ENCODE measurements at places on chromosomes 13 and 19. TPM values are rescaled to one million over a fixed set of nuclear protein-coding genes. Genes with fewer than 3 reads are reported as not detected.

- DNase-seq: no peak
Observed at GRCh38 chr19:35577918-35578317, 8.1 kb upstream of the PMIS2 start.

GRCh38 chr13:99693852-99694611 is 192.8 kb downstream of the TM9SF2 start:
- DNase-seq: no peak

DNA sequence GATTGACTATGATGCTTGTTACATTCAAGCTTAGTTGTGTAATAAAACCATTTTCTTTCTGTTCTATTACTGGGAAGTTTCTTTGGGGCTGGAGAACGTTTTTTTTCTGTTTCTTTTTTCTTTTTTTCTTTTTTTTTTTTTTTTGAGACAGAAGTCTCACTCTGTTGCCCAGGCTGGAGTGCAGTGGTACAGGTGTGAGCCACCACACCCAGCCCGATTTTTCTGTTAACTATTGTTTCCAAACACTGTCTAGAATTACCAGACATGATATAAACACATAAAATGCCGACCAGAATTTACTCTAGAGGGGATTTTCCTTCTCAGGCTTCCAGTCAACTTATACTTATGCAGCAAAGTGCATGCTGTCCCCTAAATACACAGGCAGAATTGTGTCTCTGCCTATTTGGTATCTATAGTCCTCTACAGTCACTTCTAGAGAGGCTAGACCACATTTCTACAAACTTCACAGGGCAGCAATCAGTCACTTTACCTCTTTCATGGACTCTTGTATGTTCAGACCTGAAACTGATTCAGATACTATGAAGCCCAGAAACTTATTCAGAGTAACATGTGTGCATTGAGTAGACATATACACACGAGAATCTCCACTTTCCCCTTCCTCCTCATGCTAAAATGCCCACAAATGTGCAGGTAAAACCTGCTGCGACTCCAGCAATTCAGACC is 121.2 kb downstream of the ZNF737 start:
- DNase-seq: no peak

- no peak for DNase-seq
Observed at GRCh38 chr19:27828829-27829228, 1384.1 kb downstream of the UQCRFS1 start.

- peak; percentile 60 for DNase-seq
Observed at GRCh38 chr13:31204592-31204991, 4.8 kb downstream of the B3GLCT start.

GRCh38 chr13:61040181-61040580 is 375.5 kb downstream of the PCDH20 start:
- DNase-seq: no peak

- peak; percentile 73 for DNase-seq
Observed at GRCh38 chr13:97122381-97122996, 99.6 kb upstream of the MBNL2 start.

DNA sequence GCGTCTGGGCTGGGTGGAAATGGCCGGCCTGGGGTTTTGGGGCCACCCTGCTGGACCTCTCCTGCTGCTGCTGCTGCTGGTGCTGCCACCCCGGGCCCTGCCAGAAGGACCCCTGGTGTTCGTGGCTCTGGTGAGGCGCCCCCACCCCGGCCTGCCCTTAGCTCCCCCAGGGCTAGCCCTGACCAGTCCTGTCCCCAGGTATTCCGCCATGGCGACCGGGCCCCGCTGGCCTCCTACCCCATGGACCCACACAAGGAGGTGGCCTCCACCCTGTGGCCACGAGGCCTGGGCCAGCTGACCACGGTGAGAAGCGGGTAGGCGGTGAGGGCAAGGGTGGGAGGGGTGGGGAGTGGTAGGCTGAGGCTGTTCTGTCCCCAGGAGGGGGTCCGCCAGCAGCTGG is at the start of gene ACP4:
Gene ACP4 (plus strand): TSS at position 20 of the 400 bp plus-strand sequence. CDS start 0 bp downstream, at position 20.
- no peak for DNase-seq

GRCh38 chr13:108176685-108177274 is 38.6 kb downstream of the LIG4 start:
- peak; percentile 22 for DNase-seq

DNA sequence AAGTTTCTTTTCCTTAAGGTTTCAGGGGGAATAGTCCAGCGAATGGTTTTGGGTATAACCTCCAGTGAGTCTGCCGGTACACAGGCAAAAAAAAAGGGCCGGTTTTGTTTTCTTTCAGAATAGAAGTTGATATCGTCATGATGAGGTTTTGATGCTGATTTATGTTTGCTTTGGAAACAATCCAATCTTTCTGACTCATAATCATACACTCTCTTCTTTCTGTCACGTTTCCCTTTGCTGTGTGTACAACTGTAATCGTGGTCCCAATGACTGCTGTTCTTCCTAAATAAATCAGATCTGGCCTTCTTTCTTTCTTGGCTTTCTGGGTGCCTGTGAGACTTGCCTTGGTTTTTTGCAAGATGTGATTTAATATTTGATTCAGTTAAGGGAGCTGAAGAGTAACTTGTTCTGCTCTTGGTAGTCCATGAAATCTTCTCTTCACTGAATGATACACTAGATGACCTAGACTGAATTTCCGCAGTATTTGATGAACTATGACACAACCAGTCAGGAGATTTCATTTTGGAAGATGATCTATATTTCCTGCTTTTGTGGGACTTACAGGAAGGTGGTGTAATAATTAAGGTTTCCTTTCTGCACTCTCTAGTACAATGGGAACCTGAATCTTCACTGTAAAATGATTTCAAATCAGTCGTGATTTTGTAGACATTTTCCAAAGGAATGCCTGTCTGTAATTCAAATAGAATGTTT is 34.9 kb upstream of the METTL21C start:
- peak; percentile 78 for DNase-seq

- peak; percentile 70 for DNase-seq
Observed at GRCh38 chr13:43303033-43303729, 279.8 kb downstream of the DNAJC15 start.

DNA sequence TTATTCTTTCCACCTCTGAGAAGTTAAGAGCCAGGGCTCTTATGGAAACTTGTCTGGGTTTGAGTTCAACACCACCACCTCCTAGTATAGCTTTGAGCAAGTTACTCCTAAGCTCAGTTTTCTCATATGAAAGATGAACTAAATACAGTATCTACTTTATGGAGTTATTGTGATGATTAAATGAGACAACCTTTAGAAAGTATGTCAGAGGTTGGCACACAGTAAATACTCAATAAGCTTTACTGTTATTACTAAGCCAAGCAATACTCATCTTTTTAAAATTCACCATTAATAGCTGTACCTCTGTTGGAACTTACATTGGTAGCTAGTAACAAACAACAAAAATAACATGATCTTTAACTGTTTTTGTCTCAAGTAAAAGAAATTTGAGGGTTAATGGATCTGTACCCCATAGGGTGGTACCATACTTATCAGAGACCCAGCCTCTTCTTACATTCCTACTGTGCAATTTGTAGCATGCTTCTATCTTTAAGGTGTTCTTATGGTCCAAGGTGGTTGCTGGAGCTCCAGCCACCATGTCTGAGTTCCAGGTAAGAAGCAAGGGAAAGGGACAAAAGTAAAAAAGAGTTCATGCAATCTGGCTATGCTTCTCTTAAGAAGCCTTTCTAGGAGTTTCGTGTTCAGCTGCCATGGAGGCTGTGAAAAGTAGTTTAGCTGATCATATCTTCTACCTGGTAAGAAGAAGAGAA is 24.1 kb upstream of the NDFIP2 start:
- DNase-seq: no peak

- DNase-seq: no peak
Observed at GRCh38 chr13:46178821-46179220, 3.2 kb downstream of the LCP1 start.

- DNase-seq: no peak
Observed at GRCh38 chr19:399370-399769, 9.6 kb downstream of the C2CD4C start.

DNA sequence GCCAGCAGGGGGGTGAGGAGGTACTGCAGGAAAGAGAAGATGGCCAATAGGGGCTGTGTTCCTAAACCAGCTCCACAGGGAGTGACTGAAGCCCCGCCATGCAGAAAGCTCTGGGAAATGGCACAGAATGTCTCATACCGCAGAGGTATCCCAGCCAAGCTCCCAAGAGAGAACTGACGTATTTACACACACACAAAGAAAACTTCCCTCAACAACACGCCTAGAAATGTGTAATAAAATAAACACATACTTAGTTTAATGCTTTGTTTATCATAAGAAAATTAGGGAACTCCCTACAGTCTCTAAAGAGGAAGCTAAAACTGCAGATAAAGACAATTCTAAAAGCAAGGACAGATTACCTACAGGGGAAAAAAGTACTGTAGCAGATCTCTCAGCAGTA is 40.0 kb downstream of the ESD start:
- peak; percentile 48 for DNase-seq

GRCh38 chr13:99505814-99506269 is 4.6 kb downstream of the TM9SF2 start:
- peak; percentile 63 for DNase-seq

DNA sequence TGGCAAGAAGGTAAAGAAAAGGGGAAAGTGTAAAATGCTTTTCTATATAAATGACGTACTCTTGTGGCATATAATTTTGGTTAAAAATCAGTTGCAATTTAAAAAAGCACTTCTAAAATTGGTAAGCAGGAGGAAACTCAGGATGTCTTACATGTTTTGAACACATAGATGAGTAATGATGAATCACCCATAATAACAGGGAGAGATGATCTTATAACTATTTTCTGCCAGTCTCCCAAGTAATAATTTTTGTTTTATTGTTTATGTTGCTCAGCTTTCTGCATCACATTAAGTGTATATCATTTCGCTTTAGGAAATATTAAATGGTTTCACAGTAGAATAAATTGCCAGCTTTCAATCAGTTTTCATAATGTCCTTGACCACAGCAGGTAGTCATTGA is 1430.7 kb upstream of the PCDH20 start:
- peak; percentile 62 for DNase-seq

- DNase-seq: no peak
Observed at GRCh38 chr13:20498129-20498528, 27.5 kb downstream of the CRYL1 start.

CYP2F1 gene
- not detected for total RNA-seq

NCR1 gene
- not detected for total RNA-seq

POSTN gene
- 32.6 TPM for total RNA-seq

PRPF31 gene
- 66.1 TPM for total RNA-seq

FGF21 gene
- total RNA-seq: not detected

ZNF14 gene
- 5.4 TPM for total RNA-seq

TEX101 gene
- total RNA-seq: not detected

All from IMR-90 (cell line).